ENCODE measurements at places on chromosomes 5 and 9.
A peak's percentile ranks its signal among the peaks of the same experiment; 100 is the strongest.

- DNase-seq, result no peak
Measured at GRCh38 chr5:111783537-111783936, 26.5 kb upstream of the NREP start.

- no peak for DNase-seq
Measured at GRCh38 chr5:6578676-6579343, 54.0 kb downstream of the NSUN2 start.

DNA sequence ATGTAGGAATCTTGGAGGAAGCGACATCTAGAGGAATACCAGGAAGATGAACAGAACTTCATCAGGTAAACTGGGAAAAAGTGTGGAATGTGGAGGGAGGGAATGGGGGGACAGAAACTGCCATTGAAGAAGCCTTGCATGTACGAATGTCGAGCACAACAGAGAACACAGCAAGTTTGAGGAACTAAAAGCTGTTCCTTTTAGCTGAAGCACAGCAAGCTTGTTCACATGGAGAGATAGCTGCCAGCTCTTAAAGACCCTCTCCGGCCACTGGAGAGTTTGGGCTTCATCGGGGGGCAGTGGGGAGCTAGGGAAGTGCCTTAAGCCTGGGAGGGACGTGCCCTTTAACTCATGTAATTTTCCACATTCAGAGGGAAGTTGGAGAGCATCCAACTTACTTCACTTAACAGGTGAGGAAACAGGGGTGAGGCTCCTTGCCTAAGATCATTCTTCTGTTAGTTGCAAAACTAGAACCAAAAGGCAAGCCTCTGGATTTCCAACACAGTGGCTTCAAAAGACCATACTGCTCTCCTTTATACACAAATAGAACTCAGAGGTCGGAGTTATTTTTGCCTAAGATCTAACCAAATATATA is 2.3 kb upstream of the CYFIP2 start:
- DNase-seq, result no peak

DNA sequence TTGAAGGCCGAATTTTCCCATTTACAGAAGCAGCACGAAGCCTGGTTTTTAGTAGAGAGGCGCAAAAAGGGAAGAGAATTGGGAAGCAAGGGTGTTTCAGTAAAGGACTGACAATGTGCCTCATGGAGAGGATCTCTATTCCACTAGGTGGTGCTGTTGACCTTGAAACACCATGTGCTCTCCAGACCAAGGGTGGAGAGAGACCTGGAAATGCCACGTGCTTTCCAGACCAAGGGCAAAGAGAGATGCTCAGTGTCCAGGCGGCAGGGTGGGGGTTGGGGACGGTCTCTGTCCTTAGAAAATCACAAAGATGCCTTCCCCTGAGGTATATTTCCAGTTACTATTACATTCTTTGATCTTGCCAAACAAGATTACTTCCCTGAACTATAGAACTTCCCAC is 425.3 kb downstream of the CSNK1G3 start:
- peak; percentile 29 for DNase-seq

- DNase-seq, result peak; percentile 31
Measured at GRCh38 chr9:125509476-125509875, 197.5 kb downstream of the MAPKAP1 start.

DNA sequence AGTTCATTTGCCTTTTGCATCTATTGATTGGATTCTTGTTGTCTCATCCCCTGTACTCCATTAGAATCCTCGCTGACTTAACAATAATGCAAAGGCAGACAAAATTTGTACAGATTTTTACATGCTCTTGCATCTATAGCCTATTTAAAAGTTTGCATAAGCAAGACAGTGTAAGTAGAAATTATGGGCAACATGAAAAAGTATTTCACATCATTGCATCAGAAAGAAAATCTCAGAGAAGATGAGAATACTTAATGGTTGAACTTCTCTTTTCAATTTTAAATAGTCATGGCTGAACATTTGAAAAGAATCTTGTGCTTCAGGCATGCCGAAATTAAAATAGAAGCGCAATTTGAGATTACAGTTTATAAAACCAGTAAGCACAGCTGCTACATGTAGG is 226.4 kb downstream of the EFNA5 start:
- no peak for DNase-seq

DNA sequence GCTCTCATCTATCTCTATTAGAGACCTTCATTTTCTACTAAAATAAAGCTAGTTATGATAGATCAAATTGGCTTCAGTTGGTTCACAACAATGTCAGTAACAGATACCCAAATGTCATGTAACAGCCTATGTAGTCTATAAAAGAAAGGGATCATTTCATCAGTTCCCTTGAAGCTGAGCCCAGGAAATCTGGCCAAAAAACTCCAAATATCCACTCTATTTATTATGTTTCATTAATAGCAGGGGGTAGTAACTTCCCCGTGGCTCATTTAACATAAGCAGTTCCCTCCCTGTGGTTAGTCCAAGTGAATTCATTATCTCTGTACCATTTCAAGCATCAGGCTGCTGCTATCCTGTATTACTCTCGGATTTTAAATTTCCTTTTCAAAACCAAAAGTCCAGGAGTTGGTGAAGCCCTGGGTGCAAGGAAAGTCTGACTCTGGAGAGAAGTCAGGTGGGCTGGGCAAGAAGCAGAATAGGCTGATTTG is 66.0 kb downstream of the SH3PXD2B start:
- DNase-seq, result no peak

DNA sequence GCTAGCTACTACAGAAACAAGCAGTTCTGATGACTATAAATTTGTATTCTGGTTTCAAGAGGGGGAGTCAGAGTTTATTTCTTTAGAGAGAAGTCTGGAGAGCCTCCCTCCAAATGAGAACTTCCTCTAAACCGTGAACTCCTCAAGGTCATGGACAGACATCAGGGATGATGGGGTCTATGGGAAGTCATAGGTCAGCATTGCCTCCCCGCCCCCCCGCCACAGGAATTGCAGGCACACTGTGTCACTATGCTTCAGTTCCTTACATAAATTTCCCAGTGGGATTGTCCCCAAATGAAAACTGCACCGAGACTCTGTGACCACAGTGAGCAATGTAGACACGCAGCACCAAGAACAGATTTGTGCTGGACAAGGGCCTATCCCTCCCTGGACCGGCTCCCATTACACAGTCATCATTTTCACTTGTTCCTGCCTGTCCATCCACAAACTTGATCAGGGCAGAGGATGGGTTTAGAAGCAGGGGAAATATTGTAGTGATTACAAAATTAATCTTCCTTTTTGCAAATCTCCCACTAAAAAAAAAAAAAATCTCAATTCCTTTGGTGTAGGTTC is 300.3 kb downstream of the EFNA5 start:
- DNase-seq, result peak; percentile 39

GRCh38 chr5:109759306-109759705 is 69.6 kb downstream of the MAN2A1 start:
- DNase-seq, result no peak

- no peak for DNase-seq
Measured at GRCh38 chr5:68303038-68303738, 87.6 kb downstream of the PIK3R1 start.

DNA sequence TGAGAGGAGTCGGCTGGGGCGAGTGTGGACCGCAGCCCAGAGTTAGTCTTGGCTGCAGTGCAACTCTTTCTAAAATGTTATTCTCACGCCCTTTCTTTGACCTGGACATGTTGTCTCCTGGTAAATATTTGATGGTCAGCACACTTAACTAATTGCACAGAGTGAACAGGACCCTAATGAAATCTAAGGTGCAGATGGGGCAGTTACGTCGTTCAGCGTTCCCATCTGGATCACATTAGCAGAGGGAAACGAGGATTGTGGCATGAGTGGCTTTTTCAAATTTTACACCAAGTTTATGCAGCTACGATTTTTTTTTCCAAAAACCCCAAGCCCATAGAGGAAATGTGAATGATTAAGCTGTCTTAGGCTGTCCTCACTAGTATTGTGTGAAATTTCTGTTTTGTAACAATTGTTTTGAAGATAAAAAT is 483 bp downstream of the C9orf85 start:
- peak; percentile 21 for DNase-seq

DNA sequence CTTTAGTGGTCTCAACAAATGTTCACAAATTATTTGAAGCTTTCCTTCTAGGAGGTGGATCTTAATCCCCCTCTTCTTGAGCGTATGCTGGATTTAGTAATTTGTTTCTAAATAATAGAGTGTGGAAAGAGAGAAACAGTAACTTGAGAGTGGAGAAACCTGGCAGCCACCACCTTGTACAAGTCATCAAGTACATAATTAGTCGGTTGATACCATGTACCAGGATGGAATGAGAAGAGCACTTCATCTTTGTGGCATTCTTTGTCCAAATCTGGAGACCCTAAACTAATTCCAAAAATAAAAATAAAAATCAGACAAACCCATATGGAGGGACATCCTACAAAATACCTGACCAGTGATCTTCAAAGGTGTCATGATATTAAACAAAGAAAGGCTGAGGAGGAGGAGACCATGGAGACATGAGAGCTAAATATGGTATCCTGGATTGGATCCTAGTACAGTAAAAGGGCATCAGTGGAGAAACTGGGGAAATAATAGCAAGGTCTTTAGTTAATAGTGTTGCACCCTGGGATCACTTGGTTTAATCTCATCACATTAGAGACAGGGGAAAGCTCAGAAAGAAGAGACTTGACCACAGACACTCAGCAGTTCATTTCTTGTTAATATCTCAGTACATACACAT is 147.9 kb downstream of the ASTN2 start:
- DNase-seq, result no peak

GRCh38 chr9:17578577-17578910 is 322 bp upstream of the SH3GL2 start:
- no peak for DNase-seq

DNA sequence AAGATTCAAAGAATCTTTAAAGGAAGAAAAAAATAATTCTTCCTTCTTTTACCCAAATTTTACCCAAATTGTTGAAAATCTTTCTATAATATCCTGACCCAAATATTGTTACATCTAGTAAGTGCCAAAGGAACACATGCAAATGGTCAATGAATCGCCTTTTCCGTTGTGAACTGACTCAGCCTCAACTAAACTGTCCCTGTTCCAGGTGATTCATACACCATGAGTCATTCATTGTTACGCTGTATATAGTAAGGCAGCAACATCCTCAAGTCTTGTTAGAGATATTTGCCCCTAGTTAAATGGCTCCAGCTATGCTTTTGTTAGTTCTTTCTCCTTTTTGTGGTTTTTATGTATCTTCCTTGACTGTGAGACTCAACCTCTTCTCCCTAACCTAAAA is 9.7 kb downstream of the PTGER4 start:
- peak; percentile 96 for DNase-seq

GRCh38 chr9:8346296-8346695 is 546.7 kb upstream of the DMAC1 start:
- no peak for DNase-seq

GRCh38 chr5:43315263-43315662 is 2.1 kb upstream of the HMGCS1 start:
- no peak for DNase-seq

DNA sequence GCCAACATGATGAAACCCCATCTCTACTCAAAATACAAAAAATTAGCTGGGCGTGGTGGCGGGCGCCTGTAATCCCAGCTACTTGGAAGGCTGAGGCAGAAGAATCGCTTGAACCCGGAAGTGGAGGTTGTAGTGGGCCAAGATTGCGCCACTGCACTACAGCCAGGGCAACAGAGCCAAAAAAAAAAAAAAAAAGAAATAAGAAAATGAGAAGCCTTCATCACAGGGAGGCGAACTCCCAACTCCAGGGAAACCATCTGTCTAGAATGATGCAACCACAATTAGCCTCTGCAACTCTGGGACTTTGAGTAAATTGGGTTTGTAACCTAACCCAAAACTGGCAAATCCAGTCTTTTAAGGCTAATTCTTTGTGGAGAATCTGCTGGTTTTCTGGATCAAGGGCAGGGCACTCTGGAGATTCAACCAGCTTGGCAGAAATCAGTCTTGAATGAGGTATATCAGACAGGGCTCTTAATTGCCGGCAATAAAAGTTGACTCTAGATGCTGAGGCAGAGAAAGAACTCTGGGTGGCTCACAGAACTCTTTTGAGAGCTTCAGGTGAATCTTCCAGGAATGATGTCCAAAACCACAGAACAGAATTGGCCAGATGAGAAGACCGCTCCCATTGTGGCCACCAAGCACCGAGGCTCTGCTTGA is 9.9 kb downstream of the S100Z start:
- DNase-seq, result no peak

DNA sequence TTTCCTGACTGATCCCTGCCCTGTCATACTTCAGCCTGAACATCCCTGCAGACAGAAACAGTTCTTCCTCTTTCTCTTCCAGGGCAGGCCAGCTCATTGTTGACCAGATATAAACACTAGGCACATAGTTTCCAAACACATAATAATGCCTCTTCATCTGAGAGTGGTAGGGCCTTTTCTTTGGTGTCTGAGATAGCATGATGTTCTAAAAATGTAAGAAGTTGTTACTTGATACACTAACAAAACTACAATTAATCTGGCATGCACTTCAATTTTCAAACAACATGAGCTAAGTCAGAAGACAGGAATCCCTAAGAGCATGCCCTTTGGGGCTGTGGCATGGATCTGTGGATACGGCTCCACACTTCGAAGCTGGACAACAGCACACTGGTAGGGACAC is 246.6 kb downstream of the SPOCK1 start:
- DNase-seq, result no peak

- DNase-seq, result no peak
Measured at GRCh38 chr9:672851-673250, 168.6 kb upstream of the DMRT1 start.

DNA sequence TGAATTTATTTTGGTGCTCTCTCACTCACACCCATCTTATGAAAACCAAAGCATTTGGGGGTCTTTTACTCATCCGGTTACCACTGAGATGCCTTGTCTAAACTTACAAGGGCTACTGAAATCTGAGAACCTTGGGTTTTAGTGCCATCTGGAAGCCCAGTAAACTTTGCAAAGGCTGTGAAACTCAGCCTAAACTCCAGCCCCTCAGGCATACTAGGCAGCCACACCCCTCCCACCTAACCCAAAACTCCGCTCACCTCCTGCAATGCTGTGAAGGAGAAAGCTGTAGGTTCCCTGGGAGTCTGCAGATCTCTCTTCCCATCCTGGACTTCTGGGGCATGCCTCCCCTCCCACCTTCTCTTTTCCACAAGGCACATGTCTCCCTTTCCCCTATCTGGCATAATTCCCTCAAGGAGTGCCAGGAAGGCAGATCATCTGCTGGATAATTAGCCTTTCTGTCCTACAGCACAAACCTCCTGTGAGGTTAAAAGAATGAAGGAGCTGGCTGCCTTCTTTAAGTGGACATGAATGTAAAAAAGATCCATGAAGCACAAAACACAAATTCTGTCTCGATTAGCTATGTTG is 71.5 kb upstream of the ANXA1 start:
- DNase-seq, result no peak

GRCh38 chr5:158546748-158547147 is 553.0 kb downstream of the EBF1 start:
- no peak for DNase-seq

DNA sequence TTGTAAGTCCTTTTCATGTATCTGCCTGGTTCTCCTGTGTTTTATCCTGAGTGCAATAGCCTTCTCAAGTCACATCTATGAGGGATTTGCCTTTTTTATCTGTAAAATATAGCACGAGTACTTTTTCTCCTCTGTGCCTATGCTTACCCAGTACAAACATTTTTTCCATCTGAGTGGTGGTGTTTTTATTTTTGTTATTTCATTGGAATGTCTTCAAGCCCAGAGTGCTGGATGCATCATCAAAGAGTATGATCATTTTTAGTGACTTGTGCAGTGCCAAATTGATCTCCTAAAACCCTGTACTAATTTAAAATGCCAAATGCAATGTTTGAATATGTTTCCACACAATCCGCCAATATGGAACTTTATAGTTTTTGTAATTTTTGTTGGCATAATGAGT is 86.1 kb downstream of the TLE4 start:
- DNase-seq, result no peak

- DNase-seq, result no peak
Measured at GRCh38 chr5:154042766-154043165, 4.0 kb downstream of the MFAP3 start.

Data from stromal cell of bone marrow (primary cell).